ENCODE measurements at places on chromosomes 1 and 21.
A peak's percentile ranks its signal among the peaks of the same experiment; 100 is the strongest.

DNA sequence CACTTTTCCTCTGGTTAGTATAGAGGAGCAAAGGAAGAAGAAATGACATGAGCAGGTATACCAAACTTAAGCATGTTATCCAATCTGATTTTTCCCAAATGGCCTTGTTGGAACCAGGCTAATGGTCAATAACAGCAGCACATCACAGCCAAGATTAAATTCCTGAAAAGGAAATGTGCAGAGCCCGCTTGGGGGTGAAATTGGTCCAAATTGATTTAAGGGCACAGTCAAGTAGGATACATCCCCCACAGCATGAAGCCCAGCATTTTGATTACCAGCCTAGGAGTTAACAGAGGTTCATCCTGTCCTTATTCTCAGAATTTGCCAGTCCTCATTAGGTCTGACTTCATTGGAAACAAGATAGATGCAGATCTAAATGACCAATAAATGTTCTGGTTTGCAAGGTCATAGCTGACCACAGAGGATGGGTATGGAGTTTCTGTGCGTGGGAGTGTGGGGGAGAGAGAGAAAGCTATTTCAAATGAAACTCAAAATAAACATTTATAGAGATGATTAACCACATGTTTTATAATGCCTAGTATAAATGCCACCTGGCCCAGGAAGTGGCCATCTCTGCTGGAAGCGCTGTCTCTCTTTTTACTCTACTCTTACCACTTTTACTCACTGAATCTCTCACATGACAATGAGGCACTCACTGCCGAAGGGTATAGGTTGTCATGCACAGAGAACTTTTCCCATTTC, 38.7 kb downstream of the RGS5 start:
- H3K27ac ChIP-seq = no peak overlapping the region
- H3K4me3 ChIP-seq = no peak overlapping the region
- H3K27me3 ChIP-seq = no peaks in the 10 kb centered on the region
- no peaks in the 10 kb centered on the region for H3K36me3 ChIP-seq

- H3K27me3 ChIP-seq = no peaks in the 10 kb centered on the region
- H3K4me3 ChIP-seq = no peak overlapping the region
- H3K36me3 ChIP-seq = no peaks in the 10 kb centered on the region
- peaks cover 11% of the 10 kb centered on the region for H3K4me1 ChIP-seq
- H3K27ac ChIP-seq = no peak overlapping the region
These were observed 5.6 kb downstream of the WRAP73 start for GRCh38 chr1:3644273-3644672.

DNA sequence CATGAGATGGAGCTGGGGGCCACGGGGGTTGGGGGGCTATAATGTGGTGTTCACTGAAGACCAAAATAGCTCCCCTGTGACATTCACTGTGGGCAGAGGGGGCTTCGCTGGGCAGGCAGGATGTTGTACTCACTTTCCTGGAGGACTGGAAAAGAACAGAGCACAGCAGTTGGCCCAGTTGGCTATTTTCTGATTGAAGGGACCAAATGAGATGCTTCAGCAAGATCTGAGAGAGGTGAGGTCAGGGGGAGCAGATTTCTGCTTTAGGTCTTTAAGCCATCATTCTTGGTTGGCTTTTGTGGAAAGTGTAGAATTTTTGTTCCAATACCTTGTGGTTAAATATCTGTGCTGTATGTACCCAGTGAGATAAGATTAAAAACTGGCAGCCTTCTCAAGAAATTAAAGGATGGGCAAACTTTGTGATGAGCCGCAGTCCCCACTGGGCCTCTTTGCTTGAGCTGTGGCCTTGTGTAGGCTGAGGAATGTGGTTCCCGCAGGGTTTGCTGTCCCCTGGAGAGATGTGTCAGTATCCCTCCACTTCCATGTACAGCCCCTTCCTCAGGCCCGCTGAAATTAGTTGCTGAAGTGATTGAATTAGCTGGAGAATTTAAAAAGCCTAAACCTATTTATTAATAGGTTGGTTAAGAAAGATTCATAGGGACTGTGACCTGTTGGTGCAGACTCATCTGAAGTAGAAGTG, 80.7 kb downstream of the ATP5PO start:
- H3K4me3 ChIP-seq = no peak overlapping the region
- H3K27ac ChIP-seq = no peak overlapping the region
- no peaks in the 10 kb centered on the region for H3K4me1 ChIP-seq
- peaks cover 12% of the 10 kb centered on the region for H3K36me3 ChIP-seq
- no peaks in the 10 kb centered on the region for H3K27me3 ChIP-seq

GRCh38 chr1:208158640-208159554, 85.3 kb downstream of the PLXNA2 start:
- no peak for DNase-seq
- H3K27me3 ChIP-seq = no peaks in the 10 kb centered on the region
- peak overlapping the region; percentile 54 for H3K27ac ChIP-seq
- peaks cover 56% of the 10 kb centered on the region for H3K4me1 ChIP-seq

DNA sequence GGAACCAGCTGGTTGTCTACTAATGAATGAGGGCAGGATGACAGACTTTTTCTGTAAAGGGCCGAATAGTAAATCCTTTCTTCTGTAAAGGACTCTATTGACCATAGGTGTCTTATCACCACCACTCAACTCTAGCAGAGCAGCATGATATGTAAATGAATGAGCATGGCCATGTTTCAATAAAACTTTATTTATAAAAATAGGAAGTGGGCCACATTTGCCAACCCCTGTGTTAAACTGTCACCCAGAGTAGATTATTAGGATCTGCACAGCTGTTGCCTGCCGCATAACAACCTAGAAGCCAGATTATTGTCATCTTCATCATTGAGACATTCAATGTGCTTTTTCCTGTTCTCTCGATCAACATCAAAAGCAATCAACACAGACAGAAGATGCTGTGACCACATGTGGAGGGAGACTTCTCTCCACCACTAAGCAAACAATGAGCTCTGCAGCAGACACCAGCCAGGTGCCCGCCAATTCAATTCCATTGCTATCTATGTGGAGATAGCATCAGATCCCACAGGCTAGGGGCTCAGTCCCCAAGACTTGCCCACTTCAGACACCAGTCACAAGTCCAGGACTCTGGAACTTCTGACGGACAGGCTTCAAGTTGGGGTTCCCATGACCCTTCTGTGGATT, 6.8 kb upstream of the EFHD2 start:
- H3K36me3 ChIP-seq = no peaks in the 10 kb centered on the region
- DNase-seq = no peak
- no peak overlapping the region for H3K27ac ChIP-seq
- no peaks in the 10 kb centered on the region for H3K27me3 ChIP-seq
- no peak overlapping the region for H3K4me3 ChIP-seq

DNA sequence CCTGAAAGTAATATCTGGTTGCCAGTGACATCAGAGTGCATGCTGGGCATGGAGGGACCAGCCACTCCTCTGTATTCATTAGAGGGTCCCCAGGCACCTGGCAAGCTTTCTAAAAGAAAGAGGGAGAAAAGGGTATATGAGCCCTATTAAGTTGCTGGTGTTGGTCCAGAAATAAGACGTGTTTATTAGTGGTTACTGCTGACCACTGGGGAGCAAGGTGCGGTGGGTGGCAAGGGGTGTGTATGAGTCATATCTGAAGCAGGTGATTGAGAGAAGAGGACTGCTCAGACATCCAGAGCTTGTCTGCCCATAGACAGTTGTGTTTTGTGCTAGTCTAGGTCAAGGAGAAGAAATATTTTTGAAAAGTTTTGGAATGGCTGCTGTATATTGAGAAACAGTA, 298.1 kb downstream of the TM2D1 start:
- no peaks in the 10 kb centered on the region for H3K4me1 ChIP-seq
- no peaks in the 10 kb centered on the region for H3K36me3 ChIP-seq
- no peak overlapping the region for H3K27ac ChIP-seq
- no peaks in the 10 kb centered on the region for H3K27me3 ChIP-seq
- no peak for DNase-seq

- no peaks in the 10 kb centered on the region for H3K27me3 ChIP-seq
- peaks cover 19% of the 10 kb centered on the region for H3K4me1 ChIP-seq
- no peaks in the 10 kb centered on the region for H3K36me3 ChIP-seq
- H3K4me3 ChIP-seq = peak within 1 kb of the TSS; percentile 93
- peak within 1 kb of the TSS; percentile 92 for H3K27ac ChIP-seq
- no peak for DNase-seq
These were observed at the start of gene JTB for GRCh38 chr1:153977250-153978240. Gene JTB, minus strand, starts transcription at chr1:153977674. Its CDS starts 422 bp downstream, at chr1:153977252.

GRCh38 chr1:12405325-12406210, 175.7 kb downstream of the VPS13D start:
- H3K4me1 ChIP-seq = peaks cover 47% of the 10 kb centered on the region
- H3K27ac ChIP-seq = peak overlapping the region; percentile 65
- H3K36me3 ChIP-seq = no peaks in the 10 kb centered on the region

DNA sequence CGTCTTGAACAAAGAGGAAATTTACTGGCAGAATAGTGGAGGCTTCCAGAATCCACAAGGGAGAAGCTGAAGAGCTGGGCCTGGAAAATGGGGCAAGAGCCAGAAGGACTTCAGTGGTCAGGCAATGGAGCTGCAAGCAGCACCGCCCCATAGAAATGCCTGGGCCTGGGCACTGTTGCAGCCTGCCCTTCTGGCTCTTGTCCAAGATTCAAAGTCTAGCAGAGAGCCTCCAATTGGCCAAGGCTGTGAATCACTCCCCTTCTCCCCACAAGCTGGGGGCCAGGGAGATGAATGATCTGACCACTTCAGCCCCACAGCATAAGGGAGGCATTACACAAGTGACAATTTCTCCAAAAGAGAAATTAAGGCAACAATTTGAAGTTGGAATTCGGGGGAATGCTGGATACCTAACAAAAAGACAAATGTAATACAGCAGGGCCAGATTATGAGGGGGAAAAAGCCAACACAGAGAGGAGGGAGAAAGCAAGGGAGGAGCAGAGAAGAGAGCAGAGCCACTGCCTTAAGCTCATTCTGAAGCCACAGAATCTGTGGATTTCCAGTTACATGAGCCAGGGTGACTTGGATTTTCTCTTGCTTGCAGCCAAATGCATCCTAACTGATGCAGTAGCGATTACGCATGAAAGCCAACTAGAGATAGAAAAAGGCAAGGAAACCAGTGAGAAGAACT, 80.3 kb downstream of the LRIG2 start:
- DNase-seq = no peak
- no peak overlapping the region for H3K27ac ChIP-seq
- no peaks in the 10 kb centered on the region for H3K36me3 ChIP-seq
- H3K27me3 ChIP-seq = no peaks in the 10 kb centered on the region
- no peak overlapping the region for H3K4me3 ChIP-seq
